ENCODE measurements at places on chromosomes 16 and 17.

DNA sequence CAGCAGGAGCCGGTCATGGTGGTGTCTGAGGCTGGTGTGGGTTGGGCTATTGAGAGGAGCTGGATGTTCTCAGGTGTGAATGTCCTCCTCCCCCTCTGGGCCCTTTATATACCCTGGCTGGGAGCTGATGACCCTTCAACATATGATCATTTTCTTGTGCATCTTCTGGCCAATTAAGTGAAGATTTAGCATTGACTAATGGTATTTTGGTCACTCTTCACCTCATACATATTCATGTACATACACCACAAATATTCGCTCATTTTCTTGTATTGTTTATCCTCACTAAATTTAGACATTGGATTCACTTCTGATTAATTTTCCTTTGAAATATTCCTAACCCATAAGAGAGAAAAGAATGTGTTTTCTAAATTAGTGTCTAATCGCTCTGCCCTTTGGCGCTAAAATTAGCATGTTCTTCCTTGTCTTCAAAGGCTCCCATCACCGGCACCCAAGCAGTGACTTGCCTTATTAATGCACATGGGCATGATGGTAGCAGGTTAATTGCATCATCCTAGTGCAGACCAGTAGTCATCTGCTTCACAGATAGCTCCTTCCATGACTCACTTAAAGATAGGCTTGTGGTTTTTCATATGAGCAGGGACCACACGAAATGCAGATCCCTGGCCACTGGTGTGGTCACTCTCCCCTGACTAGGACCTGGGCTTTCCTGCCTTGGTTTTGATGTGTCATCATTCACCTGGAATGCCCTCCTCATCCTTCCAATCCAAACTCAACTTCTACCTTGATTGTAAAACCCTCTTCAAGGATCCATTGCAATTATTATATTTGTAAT lies at the start of gene KRTAP2-4:
Gene KRTAP2-4, minus strand, starts transcription at position 51 of the 796 bp plus-strand sequence. Its CDS starts 34 bp downstream, at position 17.
- DNase-seq = no peak

GRCh38 chr17:77946900-77947645 lies 11.4 kb upstream of the TNRC6C start:
- no peak for DNase-seq

GRCh38 chr17:27945953-27946352 lies 52.8 kb upstream of the LYRM9 start:
- DNase-seq = no peak

- DNase-seq = no peak
Measured at GRCh38 chr16:87035053-87035452, 282.1 kb downstream of the C16orf95 start.

DNA sequence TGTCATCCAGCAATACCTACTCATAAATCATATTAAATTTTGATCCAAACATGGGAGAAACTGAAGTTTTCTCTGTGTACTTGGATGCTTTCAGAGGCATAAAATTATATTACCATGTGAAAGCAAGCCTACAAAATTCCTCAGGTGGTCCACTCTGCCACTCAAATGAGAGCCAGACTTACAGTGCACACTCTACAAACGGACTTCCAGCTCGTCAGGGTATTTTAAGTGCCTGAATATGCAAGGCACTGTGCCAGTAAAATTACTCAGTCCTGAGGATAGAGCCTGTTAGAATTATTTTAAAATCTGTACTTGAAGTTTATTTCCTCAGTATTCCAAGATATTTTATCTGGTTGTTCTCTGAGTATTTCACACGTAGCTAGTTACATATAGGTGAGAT lies 54.5 kb downstream of the TENT4B start:
- no peak for DNase-seq

DNA sequence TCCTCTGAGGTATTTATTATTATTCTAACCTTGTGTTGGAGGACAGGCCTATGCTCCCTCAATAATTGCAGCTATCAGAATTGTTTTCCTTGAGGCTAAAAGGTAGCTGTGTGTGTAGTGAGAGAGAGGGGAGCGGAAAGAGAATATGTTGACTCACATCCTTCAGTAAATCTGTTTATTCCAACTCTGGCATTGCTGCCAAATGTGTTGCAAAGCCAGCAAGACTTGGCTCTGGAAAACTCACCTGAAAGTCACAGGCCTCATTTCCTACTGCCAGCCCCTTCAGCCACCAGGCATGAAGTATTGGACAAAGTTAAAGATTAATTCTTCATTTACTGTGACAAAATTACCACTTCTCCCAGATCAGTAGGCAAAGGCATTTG lies 9.6 kb downstream of the CA10 start:
- no peak for DNase-seq

DNA sequence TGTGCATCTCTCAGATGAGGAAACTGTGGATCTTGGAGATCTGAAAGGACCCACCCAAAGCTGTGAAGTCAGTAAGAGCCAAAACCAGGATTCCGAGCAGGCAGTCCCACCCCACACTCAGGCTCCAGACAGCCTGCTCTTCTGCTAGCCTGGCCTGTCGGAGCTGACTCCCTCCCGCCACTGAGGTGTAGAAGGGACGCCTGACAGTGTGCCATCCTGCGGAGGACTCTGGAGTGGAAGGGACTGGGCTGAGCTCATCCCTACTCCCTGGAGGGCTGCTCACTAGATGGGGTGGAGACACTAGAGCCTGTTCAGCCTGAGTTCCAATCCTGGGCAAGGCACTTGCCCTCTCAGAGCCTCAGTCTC lies 36.0 kb downstream of the WFDC1 start:
- no peak for DNase-seq

- DNase-seq = no peak
Measured at GRCh38 chr16:59859676-59860402, 1125.7 kb upstream of the GOT2 start.

GRCh38 chr16:69481901-69482341 lies 57.5 kb downstream of the CYB5B start:
- no peak for DNase-seq

DNA sequence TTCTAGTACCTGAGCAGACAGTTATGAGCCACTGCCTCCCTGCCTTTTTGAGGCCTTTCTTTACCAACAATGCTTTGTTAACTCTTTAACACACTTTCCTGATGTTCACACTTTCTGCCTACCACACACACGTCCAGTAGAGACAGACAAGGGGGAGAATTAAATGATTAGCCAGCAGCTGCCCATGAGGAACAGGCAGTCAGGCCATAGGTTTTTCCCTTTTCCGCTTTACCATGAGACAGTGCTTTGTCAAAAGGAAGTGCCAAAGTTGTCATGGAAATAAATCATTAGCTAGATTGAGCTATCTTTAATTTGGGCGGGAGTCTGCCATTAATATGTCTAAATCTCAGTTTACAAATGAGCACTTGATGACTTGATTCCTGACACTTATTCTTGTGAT lies 102.1 kb downstream of the PITPNC1 start:
- no peak for DNase-seq

- DNase-seq = no peak
Measured at GRCh38 chr16:28181515-28181914, 30.2 kb downstream of the XPO6 start.

DNA sequence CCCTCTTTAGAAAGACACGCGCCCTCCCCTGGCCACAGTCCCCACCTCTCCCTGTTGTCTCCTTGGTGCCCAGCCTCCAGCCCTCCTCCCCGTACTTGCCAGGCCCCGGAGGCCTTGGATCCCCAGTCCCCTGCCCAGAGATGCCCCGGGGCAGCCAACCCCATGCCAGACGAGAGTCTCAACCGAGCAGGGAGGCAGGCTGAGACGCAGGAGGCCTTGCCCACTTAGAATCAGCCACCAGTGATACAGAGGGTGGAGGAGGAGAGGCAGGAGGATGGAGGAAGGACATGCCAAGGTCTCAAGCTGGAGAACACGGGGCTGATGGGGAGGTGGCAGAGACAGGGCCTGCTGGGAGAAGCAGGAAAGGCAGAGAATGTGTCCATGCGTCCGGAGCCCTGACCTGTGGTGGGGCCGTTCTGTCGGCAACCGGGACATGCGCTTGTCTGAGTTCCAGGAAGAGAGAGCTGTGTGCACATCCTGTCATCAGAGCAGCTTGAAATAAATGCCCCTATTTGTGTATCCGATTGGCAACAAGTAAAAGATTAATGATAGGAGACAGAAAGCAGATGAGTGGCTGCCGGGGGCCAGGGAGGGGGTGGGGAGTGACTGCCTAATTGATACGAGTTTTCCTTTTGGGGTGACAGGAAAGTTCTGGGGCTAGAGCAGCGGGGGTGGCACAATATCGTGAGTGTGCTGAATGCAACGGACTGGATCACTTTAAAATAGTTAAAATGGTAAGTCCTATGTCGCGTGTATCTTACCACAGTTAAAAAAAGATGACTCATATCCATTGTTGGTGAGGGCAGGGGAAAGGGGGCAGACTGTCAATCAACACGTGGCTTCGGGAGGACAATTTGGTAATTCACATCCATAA lies 44.7 kb upstream of the MEAK7 start:
- DNase-seq = peak; percentile 34

GRCh38 chr17:76772842-76773525 lies 35.1 kb downstream of the MFSD11 start:
- DNase-seq = peak; percentile 30

DNA sequence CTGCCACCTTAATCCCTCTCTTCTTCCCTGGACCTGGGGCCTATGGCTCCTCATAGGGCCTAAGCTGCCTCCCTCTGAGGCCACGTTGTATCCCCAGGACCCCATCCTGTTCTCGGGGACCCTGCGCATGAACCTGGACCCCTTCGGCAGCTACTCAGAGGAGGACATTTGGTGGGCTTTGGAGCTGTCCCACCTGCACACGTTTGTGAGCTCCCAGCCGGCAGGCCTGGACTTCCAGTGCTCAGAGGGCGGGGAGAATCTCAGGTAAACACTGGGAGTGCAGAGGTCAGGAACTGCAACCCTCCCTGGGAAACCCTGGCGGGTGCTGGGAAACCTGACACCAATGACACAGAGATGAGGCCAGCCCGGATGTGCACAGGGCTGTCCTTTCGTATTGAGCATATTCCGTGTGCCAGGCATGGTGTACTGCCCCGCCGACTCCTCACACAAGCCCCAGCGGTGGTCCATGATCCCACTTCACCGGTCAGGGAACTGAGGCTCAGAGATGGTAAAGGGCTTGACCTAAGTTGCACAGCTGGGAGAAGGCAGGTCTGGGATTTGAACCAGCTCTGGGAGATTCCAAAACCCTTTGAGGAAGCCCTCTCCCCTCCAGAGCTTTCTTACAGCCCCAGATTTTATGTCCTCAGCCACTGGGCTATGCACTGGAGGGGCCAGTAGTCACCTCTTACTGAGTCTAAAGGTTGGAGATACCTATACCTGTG lies 22.9 kb downstream of the ANKRD40 start:
- DNase-seq = no peak

GRCh38 chr17:46878055-46878454 lies 26.7 kb downstream of the WNT9B start:
- DNase-seq = no peak

GRCh38 chr17:75371981-75372380 lies 33.5 kb downstream of the GRB2 start:
- DNase-seq = no peak

Data from T-cell (primary cell).